ENCODE measurements at places on chromosomes 5 and 9. TPM values are rescaled to one million over a fixed set of nuclear protein-coding genes. Genes with fewer than 3 reads are reported as not detected.

The ADRA1B gene
- not detected for total RNA-seq

The BTNL8 gene
- total RNA-seq = not detected

The SIMC1 gene
- total RNA-seq = 7.1 TPM

The SAPCD2 gene
- total RNA-seq = 1.5 TPM

All from smooth muscle cell of trachea (primary cell).